ENCODE measurements at places on chromosomes 5 and 9.

DNA sequence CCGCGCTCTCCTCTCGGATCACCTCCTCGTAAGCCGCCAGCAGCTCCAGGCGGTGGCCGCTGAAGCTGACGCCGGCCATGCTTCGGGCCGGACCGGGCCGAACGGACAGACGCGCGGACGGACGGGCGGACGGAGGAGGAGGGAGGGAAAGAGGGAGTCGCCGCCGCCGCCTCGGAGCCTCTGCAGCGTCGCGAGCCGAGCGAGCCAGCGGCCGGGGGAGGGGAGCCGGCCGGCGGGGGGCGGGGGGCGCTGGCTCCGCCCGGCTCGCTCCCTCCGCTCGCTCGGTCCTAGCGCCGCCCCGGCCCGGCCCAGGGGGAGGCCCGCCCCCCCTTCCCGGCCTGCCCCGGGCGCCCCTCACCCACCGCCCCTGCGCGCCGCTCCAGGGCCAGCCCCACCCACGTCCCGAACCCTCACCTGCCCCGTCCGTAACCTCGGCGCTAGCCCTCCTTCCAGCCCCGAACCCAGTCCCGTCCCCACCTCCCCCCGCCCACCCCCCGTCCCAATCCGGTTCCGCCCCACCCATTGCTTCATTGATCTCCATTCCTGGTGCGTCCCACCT is at the start of gene DBN1:
DBN1 (minus strand) TSS at position 192 of the 559 bp plus-strand sequence; CDS start at position 79, 113 bp downstream.
- no peak for DNase-seq

DNA sequence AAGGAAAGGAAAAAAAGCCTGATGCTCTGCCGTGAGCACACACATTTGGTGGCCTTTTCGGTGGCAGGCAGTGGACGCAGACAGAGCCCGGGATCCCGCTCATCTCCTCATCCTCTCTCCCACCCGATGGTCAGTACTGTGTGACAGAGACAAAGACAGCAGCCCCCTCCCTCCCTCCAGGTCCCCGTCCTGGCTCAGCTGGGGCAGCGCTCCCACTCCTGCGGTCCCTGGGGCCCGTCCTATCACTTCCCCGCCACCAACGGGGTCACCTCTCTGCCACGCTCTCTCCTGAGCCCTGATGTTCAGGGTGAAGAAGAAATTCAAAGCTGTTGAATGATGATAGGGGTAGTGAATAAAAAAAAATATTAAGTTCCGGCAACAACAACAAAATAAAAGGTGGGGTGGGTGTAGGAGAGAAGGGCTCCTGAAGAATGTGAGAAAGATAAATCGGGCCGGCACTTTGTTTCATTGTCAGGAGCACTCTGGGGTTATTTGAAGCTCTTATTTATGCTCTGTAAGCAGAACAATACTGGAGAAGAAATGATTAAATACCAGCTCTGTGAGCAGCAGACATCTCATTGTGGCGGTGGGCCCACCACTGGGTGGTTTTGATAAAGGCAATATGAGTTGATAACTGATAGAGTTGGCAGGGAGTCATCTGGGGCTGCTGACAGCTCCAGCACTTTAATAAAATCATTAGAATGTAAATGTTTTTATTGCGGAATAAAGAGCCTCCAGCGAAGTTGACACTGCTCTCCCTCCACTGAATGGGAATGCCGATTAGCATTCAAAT is 417.7 kb downstream of the IRX1 start:
- DNase-seq = no peak

- peak; percentile 61 for DNase-seq
Observed at GRCh38 chr9:21096172-21096900, 18.6 kb upstream of the IFNB1 start.

- no peak for DNase-seq
Observed at GRCh38 chr9:121328876-121329681, 41.0 kb downstream of the STOM start.

DNA sequence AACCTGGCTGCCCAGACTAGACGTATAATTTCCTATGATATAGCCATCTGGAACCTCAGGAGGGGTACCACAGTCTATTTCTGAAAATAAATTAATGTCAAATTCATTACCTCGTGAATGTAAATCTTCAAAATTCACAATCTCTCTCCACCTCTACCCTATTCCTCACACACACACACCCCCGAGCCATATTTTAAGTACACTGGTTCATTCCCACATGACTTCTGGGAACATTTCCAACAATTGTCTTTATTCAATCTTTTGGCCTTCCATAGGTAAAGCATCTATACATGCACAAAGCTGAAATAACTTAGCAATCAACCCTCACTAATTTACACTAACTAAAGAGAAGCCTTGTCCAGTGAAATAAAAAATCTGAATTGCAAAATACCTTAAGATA is 32.7 kb downstream of the SUSD1 start:
- DNase-seq = no peak

DNA sequence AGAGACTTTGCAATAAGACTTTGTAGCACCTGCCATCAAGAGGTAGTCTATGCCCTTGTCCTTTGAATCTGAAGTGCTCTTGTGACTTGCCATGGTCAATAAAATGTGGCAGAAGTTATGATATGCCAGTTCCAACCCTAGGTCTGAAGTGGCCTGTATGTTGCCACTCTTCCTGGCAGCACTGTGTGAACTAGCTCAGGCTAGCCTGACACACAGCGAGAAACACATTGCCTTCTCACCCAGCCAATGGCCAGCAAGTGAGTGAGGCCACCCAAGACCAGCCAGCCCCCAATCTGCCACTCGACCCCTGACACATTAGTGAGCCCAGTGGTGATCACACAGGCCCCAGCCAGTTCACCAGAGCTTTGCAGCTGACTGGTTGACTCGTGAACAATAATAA is 52.7 kb upstream of the OSMR start:
- no peak for DNase-seq

DNA sequence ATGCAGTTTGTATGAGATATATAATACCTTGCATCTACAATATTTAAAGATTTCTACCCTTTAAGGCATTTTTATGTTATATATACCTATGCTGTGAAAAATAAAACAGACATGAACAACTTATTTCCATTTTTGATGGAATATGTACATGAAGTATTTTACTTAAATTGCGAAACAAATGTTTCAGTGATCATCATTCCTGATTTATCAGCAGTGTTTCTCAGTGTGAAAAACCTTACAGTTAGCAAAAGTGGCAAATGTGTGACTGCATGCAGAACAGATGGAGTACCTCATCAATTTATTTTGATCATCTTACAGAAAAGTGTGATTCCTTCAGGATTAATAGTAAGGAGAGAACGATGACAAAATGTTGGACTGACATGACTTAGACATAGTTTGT is 43.1 kb downstream of the PRR16 start:
- no peak for DNase-seq

DNA sequence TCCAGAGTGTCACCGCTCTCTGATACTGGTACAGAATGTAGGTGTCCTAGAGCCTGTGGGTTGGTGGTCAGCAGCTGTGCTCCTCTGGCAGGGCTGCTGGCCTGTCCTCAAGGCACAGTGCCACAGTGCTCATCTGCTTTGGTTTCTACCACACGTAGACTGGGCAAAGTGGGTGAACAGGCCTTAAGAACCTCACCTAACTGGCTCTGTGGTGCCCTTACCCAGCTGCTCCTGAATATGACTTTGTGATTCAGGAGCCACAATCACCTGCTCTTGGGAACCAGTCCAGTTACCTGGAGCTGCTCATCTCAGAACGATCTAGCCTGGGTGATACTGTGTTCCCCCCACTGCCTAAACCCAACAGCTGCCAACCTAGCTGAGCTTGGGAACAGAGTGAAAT is 6.4 kb downstream of the NOP16 start:
- no peak for DNase-seq

DNA sequence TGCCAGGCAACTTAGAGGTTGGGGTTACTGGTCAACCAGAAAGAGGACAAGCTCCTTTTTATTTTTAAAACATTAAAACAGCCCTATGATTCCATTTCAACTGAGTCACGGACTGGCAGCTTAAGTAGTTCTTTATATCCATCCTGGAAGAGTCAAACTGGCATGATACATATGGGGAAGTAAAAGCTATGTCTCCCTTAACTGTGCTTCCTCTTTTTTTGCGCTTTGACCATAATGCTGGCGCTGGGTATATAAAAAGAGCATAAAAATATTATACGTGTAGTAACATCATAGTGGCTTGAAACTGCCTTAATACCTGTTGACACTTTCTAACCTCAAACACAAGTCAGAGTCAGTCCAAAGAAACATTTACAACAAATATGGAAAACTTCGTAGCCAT is 274.4 kb downstream of the CSNK1G3 start:
- DNase-seq = no peak

- DNase-seq = peak; percentile 39
Observed at GRCh38 chr5:53478411-53479044, 1.9 kb upstream of the FST start.

- DNase-seq = no peak
Observed at GRCh38 chr5:157944938-157945337, 86.0 kb upstream of the CLINT1 start.
